Stimulated activated CD4-positive, alpha-beta T cell treated with anti-CD3 and anti-CD28 coated beads, Interleukin-4, amount 100 ng/mL, for 4 hours (primary cell): ENCODE measurements at places on chromosomes 13 and 19.

GRCh38 chr13:33345842-33346241, 60.3 kb upstream of the STARD13 start:
- no peak for DNase-seq

DNA sequence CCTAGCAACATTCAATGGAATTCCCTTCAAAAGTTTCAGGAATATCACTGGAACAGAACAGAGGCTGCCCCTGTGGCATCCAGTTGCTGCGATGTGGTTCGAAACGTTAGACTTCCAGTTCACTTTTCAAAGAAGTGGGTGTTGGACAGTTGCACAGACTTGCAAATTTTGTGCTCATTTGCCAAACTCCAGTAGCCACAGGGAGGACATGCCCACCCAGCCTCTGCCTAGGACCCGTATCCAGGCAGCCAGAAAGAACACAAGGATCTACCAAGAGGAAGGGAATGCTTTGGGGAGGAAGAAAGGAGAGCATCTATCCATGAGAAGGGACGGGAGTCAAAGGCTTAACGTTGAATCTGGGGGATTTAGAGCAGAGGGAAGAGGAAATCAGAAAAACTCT, at the start of gene METTL21C:
TSS of gene METTL21C (minus strand) at position 108 of the 400 bp plus-strand sequence. CDS start 546 bp downstream, outside the sequence.
- DNase-seq: no peak

DNA sequence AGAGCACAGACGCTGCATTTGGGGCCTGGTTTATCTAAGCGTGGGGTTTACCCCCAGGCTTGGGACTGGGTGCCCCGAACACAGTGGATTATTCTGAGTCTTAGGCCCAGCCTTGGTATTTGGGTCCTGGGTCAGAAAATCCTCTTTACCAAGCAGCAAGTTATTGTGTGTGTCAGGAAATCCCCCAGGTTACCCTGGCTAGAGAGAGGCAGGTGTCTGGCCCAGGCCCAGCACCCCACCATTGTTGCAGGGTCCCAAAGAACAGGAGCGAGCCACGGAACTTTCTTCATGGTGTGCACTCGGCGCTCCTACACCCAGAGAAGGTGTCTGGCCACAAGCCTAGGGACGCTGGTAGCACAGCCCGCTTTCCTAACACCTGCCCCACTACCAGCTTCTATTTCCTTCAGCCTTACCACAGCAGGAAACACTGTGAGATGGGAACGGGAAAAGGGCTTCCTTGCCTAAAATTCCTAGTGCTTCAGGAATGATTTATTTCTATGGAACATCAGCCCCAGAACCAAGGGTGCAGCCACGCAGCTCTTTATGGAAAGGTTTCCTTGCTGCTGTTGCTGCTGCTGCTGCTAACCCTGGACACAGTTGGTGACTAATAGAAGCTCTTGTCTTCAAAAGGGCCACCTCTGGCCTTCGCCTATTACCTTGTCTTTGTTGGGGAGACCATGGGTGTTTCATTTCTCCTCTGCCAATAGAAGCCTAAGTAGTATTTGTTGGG, 7.4 kb upstream of the CDX2 start:
- DNase-seq: no peak

GRCh38 chr19:5958074-5958850, 19.7 kb downstream of the RANBP3 start:
- DNase-seq: no peak

DNA sequence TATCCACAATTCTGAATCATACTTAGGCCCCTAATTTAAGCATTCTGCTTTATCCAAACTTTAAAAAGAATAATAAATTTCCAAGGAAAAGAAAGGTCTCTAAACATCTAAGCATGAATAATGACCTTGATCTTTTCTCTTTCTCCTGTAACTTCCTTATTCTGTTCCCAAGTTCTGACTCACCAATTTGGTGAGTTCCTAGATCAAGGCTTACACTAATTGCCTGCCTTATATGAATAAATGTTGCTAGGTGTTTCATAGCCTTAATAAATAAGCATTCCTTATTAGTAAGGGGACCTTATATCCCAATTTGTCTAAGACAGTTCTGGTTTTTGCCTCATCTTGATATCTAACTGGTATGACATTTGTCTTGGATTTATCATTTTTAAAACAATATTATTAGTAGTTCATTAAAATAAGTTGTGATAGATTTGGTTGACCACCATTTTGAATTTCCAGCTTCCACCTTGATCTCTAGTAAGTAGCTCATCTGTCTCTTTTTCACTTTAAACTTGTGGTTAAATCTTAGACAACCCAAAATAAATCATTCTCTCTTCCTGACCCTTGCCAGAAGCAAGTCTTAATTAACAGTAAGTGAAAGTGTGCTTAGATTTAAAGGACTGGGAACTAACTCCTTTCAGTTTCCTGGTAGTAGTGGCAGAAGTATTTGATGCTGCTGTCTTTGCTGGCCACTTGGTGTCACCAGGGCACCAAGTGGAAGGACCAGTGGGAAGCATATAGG, 121.2 kb upstream of the MLNR start:
- no peak for DNase-seq

DNA sequence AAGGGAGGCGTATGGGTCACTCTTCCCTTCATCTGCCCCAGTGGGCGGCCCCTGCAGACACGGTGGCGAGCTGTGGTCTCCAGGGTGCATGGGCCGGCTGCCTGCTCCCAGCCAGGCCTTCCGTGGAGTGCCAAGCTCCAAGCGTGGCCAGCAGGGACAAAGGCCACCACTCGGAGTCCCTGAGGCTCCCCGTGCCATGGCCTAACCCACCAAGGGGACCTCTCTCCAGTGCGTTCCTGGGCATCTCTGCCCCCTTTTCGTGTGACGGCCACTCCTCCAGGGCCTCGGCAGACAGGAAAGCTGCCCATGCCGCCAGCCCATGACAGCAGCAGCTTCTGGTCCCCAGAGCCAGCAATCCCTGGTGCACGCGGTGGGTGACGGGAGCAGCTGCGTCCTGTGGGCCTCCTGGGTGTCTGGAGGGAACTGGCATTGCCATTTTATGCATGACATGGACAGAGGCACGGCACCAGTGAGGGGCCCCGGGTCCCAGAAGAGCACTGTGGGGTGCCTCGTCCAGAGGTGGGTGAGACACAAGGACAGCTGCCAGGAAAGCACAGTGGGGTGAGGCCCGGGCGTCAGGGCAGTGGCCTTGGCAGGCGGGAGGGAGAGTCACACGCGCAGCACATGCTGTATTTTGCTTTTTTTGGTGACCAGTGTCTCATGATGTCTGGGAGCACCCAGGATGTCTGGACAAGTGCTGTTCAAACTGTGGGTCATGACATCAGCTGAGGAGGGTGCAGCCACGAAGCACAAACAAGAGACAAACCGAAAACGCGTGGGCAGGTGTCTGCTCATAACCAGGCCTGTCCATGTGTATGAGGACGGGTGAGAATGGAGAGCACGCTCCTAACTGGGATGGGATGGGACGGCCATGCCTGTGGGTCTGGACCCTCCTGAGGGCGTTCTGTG, 32.3 kb downstream of the CEBPG start:
- DNase-seq: no peak

- DNase-seq: no peak
Observed at GRCh38 chr13:50745542-50746115, 97.9 kb downstream of the DLEU7 start.

DNA sequence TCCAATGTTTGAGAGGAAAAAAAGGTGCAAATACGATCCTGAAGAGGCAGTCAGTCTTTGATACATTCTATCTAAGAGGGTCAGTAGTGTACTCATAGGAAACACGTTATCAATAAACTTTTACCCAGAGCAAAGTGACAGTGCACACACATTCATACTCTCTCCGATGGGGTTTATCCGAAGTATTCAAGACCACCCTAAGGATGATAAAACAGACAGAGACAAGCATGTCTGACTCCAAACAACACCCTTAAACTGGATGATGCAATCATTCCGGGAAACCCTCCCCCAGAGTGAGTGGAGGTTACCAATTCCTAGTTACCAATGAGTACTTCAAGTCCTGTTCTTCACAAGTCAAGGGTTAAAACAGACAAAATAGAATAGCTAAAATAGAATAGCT, 79.1 kb downstream of the DNAJC3 start:
- no peak for DNase-seq

DNA sequence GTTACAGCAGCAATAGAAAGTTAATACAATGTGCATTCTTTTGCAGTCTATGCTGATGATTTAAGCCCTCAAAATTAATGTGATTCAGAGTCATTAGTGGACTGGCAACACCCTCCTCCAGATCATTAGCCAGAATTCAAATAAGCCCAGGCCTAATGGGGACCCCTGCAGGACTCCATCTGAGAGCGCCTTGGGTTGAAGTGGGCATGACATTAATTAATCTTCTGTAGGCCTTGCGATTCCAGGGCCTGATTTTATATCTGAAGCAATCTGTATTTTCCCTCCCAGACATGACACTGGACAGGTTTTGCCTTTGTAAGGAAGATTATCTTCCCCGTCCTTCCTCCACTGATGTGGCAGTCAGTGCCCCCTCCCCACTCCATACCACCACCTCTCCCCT, 442.9 kb downstream of the FOXO1 start:
- no peak for DNase-seq

GRCh38 chr19:56112313-56112709, 8.8 kb downstream of the ZNF787 start:
- DNase-seq: no peak

DNA sequence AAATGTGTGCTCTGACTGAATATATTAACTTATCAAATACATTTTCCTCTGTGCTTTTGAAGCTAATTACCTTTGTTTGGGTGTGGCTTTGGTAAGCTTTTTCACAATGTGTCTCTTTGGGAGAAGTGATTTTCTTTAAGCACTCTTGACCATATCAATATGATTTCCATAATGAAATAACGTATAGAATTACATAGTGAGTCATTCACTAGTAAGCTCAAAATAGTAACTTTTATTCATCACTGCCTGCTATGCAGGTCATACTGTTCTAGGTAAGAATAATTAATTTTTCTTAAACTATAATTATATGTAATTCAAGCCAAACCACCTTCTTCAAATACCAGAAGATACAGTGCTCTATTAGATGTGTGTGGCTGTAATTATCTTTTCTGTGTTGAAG, 480.7 kb downstream of the MYO16 start:
- no peak for DNase-seq

DNA sequence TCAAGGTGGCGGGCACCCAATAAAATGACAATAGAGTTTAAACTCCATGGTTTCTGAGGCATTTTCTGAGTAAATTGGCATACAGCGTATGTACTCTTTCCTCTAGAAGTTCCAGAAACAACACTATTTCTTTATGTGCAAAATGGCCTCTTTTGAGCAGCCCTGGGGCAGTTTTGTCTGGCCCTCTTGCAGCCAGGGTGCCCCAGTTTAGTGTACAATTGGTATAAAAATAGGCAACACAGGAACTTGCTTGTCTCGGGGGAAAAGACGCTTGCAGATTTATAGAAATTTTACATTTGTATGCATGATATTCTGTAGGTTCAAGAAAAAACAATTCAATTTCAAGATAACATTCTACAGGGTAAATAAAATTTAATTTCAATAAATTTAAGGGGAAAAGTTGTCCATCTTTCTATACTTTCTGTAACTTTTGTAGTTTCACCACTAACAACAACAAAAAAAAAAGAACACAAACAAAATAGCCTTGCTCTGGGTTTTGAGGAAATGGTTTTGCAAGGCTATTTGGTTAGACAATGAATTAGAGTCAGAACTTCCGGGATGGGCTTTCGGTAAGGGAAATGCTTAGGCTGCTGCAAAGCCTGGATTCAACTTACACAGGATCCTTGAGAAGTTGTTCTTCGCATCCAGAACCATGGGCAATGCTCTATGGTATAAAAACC, 45.3 kb downstream of the LRCH1 start:
- no peak for DNase-seq

GRCh38 chr19:50434525-50434924, 1.8 kb downstream of the MYBPC2 start:
- no peak for DNase-seq

- peak; percentile 80 for DNase-seq
Observed at GRCh38 chr19:49817964-49818648, at the start of gene MED25. TSS of gene MED25 (plus strand) at chr19:49818289. CDS start at chr19:49818342, 53 bp downstream.

DNA sequence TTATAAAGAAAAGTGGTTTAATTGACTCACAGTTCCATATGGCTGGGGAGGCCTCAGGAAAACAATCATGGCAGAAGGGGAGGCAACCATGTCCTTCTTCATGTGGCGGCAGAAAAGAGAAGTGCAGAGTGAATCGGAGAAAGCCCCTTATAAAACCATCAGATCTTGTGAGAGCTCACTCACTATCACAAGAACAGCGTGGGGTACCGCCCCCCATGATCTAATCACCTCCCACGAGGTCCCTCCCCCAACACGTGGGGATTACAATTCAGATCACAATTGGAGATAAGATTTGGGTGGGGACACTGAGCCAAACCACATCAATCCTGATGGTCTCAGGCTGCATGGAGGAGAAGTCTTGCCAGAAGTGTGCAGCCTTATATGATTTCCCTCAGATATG, 26.0 kb downstream of the TM9SF2 start:
- DNase-seq: peak; percentile 23

- DNase-seq: no peak
Observed at GRCh38 chr13:85970727-85971126, 171.5 kb upstream of the SLITRK6 start.

DNA sequence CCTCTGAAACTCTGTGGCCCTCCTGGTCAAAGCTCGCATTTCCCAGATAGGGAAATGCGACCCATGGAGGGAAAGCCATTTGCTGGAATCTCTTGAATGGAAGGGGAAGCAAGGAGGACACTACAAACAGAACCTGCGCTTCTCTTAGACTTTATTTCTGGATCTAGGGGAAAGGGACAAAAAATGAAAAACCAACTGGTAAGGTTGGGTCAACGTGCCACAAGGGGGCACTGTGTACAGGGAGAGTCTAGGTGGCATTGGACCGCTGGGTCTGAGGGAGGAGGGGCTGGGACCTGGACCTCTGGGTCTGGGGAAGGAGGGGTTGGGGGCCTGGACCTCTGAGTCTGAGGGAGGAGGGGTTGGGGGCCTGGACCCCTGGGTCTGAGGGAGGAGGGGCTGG, 5.0 kb downstream of the KLK4 start:
- DNase-seq: no peak

- peak; percentile 11 for DNase-seq
Observed at GRCh38 chr19:46954993-46955812, 64.4 kb upstream of the NPAS1 start.

DNA sequence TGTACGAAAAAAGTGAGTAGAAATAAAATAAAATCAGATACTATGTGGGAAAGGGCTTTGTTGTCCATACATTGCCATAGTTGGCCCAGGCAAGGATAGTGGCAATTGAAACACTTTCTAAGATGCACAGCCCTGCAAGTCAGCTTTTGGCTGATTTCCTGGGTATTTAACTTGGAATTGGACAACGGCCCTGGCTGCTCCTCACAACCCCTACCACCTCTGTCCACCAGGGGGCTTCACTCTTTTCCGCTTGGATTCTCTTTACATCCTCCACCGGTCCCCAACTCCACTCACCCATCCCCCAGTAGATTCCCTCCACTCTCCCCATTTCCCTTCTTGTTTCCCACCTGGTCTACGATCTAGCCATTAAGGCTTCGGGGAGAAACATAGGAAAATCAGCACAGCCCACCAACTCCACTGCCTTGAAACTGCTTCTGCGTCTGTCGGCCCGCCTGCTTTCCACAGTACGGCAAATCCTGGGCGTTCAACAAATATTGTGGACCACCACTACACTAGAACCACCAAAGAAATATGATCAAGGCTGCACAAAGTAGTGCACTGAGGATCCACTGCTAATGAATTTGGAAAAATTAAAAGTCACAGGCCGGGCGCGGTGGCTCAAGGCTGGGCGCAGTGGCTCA, 48.6 kb upstream of the GTF3A start:
- peak; percentile 50 for DNase-seq

- no peak for DNase-seq
Observed at GRCh38 chr13:113216254-113217048, 7.0 kb downstream of the CUL4A start.
